Lung microvascular endothelial cell (primary cell): ENCODE measurements at places on chromosomes 12 and 14. TPM values are rescaled to one million over a fixed set of nuclear protein-coding genes. Genes with fewer than 3 reads are reported as not detected.

The FOXN4 gene
- not detected in 2 replicates for total RNA-seq

The PAWR gene
- total RNA-seq: 49.3 and 128 TPM in 2 replicates

The RPL10L gene
- total RNA-seq: not detected in 2 replicates

The SERPINA12 gene
- total RNA-seq: not detected in 2 replicates

The KRT85 gene
- not detected in 2 replicates for total RNA-seq

The SERPINA10 gene
- not detected in 2 replicates for total RNA-seq

The KRT72 gene
- total RNA-seq: not detected in 2 replicates

The TSHR gene
- not detected in 2 replicates for total RNA-seq

The MYO1H gene
- total RNA-seq: not detected in 2 replicates

The PLA2G1B gene
- total RNA-seq: not detected in 2 replicates

The KLRG1 gene
- 0.20 and 0.22 TPM in 2 replicates for total RNA-seq

The AGAP2 gene
- total RNA-seq: 0.20 and 0.22 TPM in 2 replicates

The EID3 gene
- total RNA-seq: 1.5 and 2.4 TPM in 2 replicates

The CARMIL3 gene
- total RNA-seq: under 0.01 TPM in 1 of 2 replicates, not detected in the other

The SLCO1B1 gene
- total RNA-seq: not detected in 2 replicates

The HIF1A gene
- 117 and 128 TPM in 2 replicates for total RNA-seq

The KRT75 gene
- not detected in 2 replicates for total RNA-seq

The CD4 gene
- total RNA-seq: not detected in 2 replicates

The SLC38A6 gene
- 7.7 and 14.4 TPM in 2 replicates for total RNA-seq

The TSPAN19 gene
- total RNA-seq: under 0.01 and 0.20 TPM in 2 replicates

The SERPINA5 gene
- under 0.01 and 0.22 TPM in 2 replicates for total RNA-seq

The RHEBL1 gene
- total RNA-seq: 1.2 and 1.5 TPM in 2 replicates

The ITGA7 gene
- under 0.01 and 0.20 TPM in 2 replicates for total RNA-seq

The SPIC gene
- total RNA-seq: not detected in 2 replicates

The MUCL1 gene
- not detected in 2 replicates for total RNA-seq

The EML1 gene
- 17.9 and 21.1 TPM in 2 replicates for total RNA-seq

The TOMM20L gene
- not detected in 2 replicates for total RNA-seq
